ENCODE measurements at places on chromosomes 2 and 18.

DNA sequence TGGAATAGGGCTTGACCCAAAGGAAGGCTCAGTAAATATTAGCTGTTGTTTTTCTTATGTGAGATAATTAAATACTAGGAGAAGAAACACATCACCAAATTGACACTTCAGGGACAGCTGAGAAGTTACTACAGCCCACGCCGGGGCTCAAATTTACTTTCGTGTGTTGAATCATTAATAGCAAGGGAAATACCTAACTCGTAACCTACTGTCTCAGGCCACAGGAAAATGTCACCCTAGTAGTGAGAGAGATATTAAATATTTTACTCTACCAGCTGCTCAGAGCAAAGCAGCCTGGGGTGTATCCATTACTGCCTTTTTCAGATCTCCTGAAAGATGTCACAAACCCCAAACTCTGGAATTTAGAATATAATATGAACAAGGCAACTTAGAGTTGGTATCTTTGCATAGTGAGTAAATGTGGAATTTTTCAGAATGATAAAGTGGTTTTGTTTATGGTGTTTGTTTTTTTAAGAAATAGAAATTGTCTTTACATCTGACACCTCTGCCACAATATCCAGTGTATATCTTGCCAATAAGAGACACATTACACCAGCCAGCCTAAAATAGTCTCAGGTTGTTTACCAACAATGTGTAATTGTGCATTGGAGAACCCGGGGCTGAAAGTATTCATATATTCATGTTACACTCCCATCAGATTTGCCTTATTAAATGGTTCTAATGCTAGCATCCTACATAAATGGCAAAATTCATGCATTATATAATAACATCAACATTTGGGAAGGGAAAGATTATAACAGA, 48.4 kb downstream of the ATP8B1 start:
- no peak for DNase-seq

DNA sequence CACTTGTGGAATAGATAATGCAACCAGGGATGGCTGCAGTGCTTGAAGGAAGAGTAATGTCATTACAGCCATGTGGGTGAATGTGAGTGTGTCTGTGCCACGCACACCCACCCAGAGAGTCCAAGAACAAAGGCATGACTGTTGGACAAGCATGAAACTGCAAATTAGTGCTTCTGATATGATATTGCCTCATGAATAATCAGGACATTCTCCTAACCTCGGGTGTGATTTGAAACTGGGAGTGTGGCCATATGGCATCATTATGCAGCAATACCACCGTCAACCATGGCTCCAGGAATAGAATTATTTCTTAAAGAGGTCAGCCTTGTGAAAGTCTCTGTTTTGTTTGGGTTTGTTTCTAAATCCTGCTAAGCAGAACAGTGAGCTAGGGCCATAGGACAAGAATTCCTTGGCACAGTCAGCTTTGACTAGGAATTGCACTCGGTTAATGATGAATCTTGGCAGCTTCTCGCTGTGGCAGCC, 678.0 kb upstream of the RAB6C start:
- DNase-seq, result no peak

- DNase-seq, result no peak
These were observed 121.3 kb downstream of the BCL2 start for GRCh38 chr18:63198098-63198760.

- DNase-seq, result no peak
These were observed 26.1 kb downstream of the CYB5A start for GRCh38 chr18:74265546-74266098.

- no peak for DNase-seq
These were observed 152.9 kb downstream of the LPIN1 start for GRCh38 chr2:11899264-11899818.

- no peak for DNase-seq
These were observed 19.1 kb upstream of the ARHGAP25 start for GRCh38 chr2:68715353-68716041.

- DNase-seq, result no peak
These were observed 37.7 kb upstream of the MEX3C start for GRCh38 chr18:51235009-51235789.

DNA sequence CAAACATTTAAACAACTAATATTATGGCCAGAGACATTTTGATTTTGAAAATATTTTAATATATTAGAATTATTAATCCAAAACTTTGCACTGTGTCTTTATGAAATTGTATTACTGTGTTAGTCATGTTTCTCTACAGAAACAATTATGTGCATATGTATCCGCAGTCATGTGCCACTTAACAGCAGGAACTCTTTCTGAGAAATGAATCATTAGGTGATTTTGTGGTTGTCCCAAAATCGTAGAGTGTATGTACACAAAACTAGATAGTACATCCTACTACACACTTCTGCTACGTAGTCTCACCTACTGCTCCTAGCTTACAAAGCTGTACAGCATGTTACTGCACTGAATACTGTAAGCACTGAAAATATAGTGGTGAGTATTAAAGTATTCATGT, 479.2 kb upstream of the DSEL start:
- no peak for DNase-seq

GRCh38 chr2:198277181-198277580, 472.8 kb downstream of the PLCL1 start:
- no peak for DNase-seq

GRCh38 chr2:71933467-71934319, 214.0 kb downstream of the CYP26B1 start:
- DNase-seq, result no peak

DNA sequence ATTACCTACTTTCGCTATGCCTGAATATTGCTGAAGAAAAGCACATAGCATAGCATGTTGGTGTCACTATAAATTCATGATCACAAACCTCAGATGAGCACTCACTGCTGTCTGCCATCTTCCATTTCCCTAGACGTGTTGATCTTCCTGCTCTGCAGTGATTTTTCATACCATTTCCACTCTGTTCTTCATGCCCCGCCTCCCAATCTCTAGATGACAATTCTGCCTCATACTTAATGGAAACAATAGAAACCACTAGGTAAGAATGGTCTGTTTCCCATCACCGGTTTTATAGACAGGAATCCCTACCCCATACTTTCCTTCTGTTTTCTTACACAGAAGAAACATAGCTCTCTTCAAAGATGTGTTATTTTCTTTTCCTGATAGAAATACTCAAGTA, 63.8 kb downstream of the PIK3C3 start:
- no peak for DNase-seq

DNA sequence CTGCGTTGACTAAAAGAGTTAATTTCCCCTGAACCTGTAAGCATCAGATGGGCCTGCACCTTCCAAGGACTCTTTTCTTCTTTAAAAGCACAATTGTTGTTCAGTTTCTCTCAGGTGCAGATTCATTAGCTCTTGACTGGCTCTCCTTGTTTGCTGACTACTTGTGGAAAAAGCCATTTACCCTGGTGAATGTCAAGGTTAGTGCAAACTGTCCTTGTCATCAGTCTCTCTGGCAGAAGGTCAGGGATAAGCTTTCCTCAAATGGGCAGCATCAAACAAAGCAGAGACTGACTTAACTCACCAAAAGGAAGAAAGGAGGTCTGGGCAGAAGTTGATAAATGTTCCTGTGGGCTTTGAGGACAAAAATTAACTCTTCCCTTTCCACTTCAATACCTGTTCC, 922.7 kb downstream of the BCL11A start:
- DNase-seq, result no peak

GRCh38 chr2:133054297-133054696, 384.3 kb upstream of the LYPD1 start:
- no peak for DNase-seq

DNA sequence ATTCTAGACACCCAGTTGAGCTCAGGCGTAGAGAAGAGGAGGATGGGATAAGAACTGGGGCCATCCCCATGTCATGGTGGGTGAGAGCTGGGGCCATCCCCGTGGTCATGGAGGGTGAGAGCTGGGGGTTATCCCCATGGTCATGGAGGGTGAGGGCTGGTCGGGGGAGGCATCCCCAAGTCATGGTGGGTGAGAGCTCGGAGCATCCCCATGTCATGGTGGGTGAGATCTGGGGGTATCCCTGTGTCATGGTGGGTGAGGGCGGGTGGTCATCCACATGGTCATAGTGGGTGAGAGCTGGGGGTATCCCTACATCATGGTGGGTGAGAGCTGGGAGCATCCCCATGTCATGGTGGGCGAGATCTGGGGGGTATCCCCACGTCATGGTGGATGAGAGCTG, 52.5 kb downstream of the IL1RL2 start:
- DNase-seq, result no peak

GRCh38 chr2:207150284-207150683, 15.5 kb downstream of the KLF7 start:
- no peak for DNase-seq

DNA sequence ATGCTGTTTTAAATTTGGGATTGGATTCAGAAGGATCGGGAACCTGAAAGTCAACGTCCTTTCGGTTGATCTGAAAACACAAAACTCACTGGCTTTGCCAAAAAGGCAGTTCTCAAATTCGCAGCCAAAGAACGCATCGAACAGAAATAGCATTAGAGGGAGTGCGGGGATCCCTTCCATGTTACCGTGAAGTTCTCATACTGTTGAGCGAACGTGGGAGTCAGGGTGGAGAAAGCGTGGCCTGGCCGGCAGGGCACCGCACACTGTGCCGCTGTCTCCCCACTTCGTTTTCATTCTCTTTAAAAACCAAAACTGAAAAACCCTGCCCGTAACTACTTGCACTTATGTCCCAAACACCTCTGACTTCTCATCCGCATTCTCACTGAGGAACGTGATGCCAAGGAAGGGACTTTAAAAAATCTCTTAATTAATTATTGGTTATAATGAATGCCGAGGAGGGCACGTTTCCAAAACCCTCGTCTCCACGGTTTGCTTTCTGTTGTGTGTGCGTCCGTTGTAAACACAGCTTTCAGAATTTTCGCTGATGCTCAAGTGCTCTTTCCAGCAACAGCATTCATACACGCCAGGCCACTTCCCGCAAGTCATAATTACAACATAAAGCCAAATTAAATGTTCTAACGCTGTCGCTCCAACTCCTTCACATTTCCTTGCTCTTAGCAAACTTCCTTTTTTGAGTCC, 60.9 kb upstream of the TWIST2 start:
- no peak for DNase-seq

GRCh38 chr2:192068966-192069365, 125.8 kb downstream of the TMEFF2 start:
- DNase-seq, result no peak

DNA sequence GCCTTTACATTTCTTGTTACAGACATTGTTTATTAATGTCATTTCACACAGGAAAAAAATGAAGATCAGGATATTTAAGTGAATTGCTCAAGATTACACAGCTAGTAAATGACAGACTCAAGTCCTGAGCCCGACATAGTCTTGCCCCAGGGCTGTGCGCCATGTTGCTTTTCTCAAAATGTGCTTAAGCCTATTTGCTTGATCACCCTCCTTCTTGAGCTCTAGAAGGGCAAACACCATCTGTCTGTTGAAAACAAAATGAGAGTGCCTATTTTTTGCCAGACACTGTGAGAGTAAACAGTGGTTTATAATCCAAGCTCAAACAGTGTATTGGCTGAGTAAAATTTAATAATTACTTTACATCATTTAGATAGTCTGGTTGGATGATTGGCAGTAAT, 34.8 kb upstream of the HNMT start:
- DNase-seq, result no peak

- no peak for DNase-seq
These were observed 601.0 kb upstream of the SLC39A10 start for GRCh38 chr2:195055996-195056395.

GRCh38 chr2:121049131-121049530, 235.9 kb downstream of the TFCP2L1 start:
- DNase-seq, result no peak

DNA sequence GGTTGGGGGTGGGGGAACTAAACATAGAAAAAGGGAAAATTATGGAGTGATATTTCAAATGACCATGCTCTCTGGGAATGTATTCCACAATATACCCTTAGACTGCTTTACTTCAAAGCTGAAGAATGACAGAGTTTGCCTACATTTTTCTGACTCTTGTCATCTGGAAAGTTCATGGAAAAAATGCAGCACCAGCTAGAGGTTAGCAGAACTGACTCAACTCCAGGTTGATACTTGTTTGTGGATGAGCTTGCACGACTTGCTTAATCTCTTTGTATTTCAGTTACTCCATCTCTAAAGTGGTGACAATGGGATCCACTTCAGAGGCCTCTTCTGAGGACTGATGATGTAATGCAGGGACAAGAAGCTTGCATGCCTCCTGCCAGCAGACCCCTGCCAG, 824.0 kb upstream of the ID2 start:
- DNase-seq, result no peak

GRCh38 chr2:154470376-154470775, 228.1 kb upstream of the KCNJ3 start:
- no peak for DNase-seq

DNA sequence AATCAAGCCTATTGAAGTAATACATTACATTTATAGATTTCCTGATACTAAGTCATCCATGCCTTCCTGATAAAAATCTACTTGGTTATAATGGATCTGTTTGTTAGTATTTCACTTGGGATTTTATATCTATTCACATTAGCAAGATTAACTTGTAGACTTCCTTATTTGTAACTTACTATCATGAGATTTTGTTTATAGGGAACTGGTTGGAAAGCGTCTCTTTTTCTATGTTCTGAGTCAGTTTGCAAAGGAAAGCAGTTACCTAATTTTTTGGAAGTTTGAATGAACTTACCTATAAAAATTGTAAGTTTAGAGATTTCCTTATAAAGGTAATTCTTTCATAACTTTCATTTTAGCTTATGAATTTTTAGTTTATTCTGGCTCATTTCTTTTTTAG, 141.4 kb downstream of the SMAD7 start:
- no peak for DNase-seq

DNA sequence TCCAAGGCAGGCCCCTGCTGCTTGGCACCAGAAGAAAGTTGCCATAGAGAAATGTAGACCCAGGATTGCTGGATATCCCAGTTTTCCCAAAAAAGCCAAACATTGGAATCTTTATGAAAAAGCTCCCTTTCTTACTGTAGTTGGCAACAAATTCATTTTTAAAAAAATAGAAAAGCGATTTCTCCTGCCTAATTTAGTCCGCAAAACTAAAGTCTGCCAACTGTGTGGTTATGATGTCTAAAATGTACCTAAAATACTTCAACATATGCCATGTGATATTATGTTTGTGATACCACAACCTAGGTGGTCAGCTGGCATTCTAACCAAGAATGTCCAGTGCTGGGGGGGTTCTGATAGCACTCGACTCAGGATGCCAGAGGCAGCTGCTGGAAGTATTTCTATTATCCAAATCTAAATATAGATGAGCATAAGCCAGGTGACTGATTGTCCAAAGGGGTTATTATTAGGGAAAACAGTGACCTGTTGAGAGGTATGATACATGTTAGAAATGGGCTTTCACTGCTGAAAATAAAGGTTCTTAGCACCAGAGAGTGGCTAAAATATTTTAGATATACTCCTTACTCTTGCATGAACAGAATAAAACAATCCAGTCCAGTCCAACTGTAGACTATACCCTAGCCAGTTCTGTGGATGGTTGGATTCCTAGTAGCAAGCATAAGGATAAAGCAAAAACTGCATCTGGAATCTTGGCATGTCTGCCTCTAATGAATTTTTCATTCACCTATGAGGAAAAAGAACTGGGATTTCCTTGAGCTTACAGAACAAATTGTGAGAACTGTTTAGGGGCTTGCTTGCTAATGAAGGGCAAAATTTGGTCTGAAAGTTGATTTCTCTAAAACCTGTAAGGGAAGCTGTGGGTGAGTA, 101.7 kb downstream of the STK39 start:
- no peak for DNase-seq
